Transverse colon (tissue), 4 donors: ENCODE measurements at places on chromosomes 2 and 18. TPM values are rescaled to one million over a fixed set of nuclear protein-coding genes. Genes with fewer than 3 reads are reported as not detected.

DNA sequence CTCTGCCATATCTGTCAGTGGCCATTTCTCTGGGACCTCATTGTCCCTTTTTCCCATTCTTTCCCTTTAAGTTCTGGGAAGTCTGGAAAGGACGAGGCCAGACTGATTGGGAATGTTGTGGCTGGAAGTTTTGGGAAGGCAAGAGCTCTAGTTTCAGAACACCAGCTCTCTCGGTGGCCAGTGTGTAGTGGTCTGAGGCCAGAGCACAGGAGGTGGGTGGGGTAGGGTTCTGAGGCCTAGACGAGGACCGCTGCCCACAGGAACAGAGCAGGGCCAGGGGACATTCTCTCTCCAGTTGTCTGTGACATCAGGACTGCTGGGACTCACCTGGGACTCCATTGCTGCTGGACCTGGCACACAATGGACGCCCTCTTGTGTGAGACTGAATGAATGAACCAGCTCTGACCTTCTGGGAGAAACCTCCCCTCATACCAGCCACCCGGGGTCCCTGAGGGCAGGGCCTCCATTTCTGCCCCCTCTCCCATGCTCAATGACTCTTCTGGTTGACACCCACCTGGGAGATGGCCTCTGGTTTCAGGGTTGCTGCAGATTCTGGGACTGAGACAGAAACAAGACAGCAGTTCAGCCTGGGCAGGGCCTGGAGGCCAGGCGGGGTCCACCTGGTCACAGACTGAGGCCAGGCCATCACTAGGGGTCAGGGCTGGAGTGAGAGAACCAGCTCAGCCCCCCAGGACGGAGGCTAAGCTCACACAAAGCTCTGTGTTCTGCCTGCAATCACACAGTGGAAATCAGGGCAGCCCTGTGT lies 8.4 kb upstream of the NPPC start:
- H3K27ac ChIP-seq = no peak overlapping the region
- H3K27me3 ChIP-seq = peaks cover 4% of the 10 kb centered on the region
- H3K36me3 ChIP-seq = no peaks in the 10 kb centered on the region
- H3K4me3 ChIP-seq = no peak overlapping the region
- DNase-seq = no peak
- no peaks in the 10 kb centered on the region for H3K4me1 ChIP-seq

DNA sequence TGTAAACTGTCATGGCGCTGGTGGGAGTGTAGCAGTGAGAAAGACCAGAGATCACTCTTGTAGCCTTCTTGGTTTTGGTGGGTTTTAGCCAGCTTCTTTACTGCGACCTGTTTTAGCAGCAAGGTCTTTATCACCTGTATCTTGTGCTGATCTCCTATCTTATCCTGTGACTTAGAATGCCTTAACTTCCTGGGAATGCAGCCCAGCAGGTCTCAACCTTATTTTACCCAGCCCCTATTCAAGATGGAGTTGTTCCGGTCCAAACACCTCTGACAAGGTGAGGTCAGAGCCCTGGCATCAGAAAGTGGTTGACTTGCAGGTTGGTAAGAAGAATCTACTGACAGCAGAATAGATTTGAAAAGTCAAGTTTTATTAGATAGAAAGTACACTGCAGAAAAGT lies 55.0 kb upstream of the MSH6 start:
- no peak overlapping the region for H3K4me3 ChIP-seq
- H3K27me3 ChIP-seq = no peaks in the 10 kb centered on the region
- H3K27ac ChIP-seq = no peak overlapping the region
- DNase-seq = no peak
- no peaks in the 10 kb centered on the region for H3K4me1 ChIP-seq

GRCh38 chr2:234091883-234092282 lies 41.4 kb downstream of the SPP2 start:
- H3K4me1 ChIP-seq = peaks cover 4% of the 10 kb centered on the region
- no peaks in the 10 kb centered on the region for H3K36me3 ChIP-seq
- H3K27me3 ChIP-seq = no peaks in the 10 kb centered on the region
- H3K4me3 ChIP-seq = no peak overlapping the region
- DNase-seq = no peak
- H3K27ac ChIP-seq = no peak overlapping the region

DNA sequence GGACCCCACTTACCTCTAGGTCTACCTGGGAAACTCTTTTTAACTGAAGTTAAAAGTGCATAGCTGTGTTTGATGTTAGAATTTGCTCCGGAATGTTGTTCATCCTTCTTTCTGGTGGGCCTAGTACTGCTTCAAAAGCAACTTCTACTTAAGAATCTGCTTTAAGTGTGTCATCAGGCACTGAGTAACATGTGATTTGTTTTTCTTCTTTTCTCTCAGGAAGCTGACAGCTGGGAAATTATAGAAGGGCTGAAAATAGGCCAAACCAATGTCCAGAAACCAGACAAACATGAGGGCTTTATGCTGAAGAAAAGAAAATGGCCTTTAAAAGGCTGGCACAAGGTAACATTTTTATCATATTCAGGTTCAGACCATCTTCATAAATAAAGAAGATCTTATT lies 122.9 kb downstream of the PRKRA start:
- H3K27me3 ChIP-seq = no peaks in the 10 kb centered on the region
- no peaks in the 10 kb centered on the region for H3K36me3 ChIP-seq
- DNase-seq = no peak

- H3K27me3 ChIP-seq = peaks cover 12% of the 10 kb centered on the region
- DNase-seq = no peak
Measured at GRCh38 chr18:55778788-55779690, 191.0 kb upstream of the TCF4 start.

- no peaks in the 10 kb centered on the region for H3K36me3 ChIP-seq
- no peaks in the 10 kb centered on the region for H3K4me1 ChIP-seq
- no peak for DNase-seq
- no peak overlapping the region for H3K4me3 ChIP-seq
Measured at GRCh38 chr18:64149916-64150438, 1.1 kb upstream of the LINC00305 start.

DNA sequence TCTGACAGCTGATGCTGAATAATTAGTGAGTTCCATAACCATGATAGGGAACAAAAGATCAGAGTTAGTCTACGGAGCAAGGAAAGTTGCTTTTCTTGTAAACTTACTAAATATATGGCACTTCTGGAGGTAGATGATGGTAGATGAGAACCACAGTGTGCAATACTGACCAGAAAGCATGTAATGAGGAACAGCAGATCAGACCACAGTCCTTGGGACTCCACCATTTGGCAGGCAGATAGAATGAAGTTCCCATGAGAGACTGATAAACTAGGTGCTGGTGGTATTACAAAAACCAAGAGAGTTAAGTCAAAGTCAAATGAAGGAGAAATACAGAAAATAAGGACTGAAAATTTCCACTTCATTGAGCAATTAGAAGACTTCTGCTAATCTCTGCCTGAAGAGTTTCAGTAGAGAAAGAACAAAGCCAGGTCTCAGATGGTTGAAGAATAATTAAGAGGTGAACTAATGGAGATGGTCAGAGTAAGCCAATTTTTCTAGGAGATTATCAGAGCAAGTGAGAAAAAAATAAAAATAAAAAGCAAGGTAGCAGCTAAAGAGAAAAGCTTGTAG lies 10.4 kb downstream of the CERKL start:
- DNase-seq = no peak
- no peaks in the 10 kb centered on the region for H3K36me3 ChIP-seq
- H3K4me1 ChIP-seq = no peaks in the 10 kb centered on the region
- no peaks in the 10 kb centered on the region for H3K27me3 ChIP-seq

GRCh38 chr18:23260926-23261590 lies 125.8 kb downstream of the CABLES1 start:
- no peak overlapping the region for H3K27ac ChIP-seq
- H3K36me3 ChIP-seq = no peaks in the 10 kb centered on the region
- DNase-seq = no peak

- no peaks in the 10 kb centered on the region for H3K4me1 ChIP-seq
- DNase-seq = no peak
- no peaks in the 10 kb centered on the region for H3K36me3 ChIP-seq
Measured at GRCh38 chr2:211423018-211423417, 866.6 kb downstream of the CPS1 start.

DNA sequence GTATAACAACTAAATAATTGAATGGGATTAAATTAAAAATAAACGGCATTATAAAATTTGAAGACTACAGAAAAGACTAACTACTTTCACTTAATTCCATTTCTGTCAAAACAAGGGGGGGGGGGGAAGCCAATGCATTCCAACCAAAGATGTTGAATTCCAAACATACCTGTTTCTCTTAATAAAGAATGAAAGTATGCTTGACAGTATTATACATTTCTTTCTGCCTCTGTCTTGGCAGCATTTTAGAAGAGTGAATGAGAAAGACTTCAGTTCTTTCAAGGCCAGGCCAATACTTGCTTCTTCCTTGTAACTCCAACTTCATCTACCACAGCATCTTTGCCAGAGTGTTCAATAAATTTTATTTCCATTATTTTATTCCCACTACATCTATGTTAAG lies 65.9 kb downstream of the PDE11A start:
- no peak overlapping the region for H3K27ac ChIP-seq
- no peaks in the 10 kb centered on the region for H3K36me3 ChIP-seq
- DNase-seq = no peak
- H3K4me1 ChIP-seq = no peaks in the 10 kb centered on the region
- H3K27me3 ChIP-seq = no peaks in the 10 kb centered on the region

Gene HOXD12
- total RNA-seq = not detected

Gene ALLC
- not detected for total RNA-seq

Gene COX7A2L
- total RNA-seq = 150 TPM

Gene GALNT5
- total RNA-seq = 12.5 TPM

Gene CNDP1
- not detected for total RNA-seq
